ENCODE measurements at places on chromosomes 4 and X. TPM values are rescaled to one million over a fixed set of nuclear protein-coding genes. Genes with fewer than 3 reads are reported as not detected.

GRCh38 chr4:94960708-94961107 lies 203.0 kb downstream of the BMPR1B start:
- DNase-seq, result no peak

GRCh38 chr4:76212851-76213414 lies 691 bp downstream of the SCARB2 start:
- DNase-seq, result no peak

GRCh38 chr4:76515975-76516843 lies 81.2 kb downstream of the SHROOM3 start:
- DNase-seq, result no peak

GRCh38 chr4:929096-929765 lies 2.9 kb downstream of the GAK start:
- DNase-seq, result no peak

DNA sequence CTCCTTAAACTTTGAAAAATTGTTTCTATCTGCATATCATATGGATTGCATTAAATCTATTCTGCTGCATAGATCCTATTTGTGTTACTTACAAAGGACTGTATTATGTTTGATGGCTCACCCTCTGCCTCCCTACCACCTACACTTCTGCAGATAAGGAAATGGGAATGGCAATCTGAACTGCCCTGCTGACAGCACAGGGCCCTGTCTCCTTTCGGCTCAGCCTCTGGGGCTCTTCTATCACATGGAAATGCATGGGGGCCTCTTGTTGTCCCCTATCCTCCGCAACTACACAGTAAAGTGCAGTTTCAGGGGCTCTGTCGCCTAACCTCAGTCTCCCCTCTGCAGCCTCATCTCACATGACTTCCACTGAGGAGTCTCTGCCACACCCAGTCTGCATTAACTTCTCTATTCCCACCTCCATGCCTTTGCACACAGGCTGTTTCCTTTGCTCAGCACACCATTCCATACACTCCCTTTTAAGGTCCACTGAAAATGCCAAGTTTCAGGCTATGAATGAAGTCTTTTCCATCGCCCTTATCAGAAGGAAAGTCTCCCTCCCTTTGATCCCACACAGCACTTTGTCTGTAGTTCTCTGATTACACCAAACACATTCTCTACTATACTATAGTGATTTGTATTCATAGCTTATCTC lies 12.5 kb downstream of the RELL1 start:
- no peak for DNase-seq

GRCh38 chr4:79982601-79983322 lies 90.3 kb downstream of the ANTXR2 start:
- DNase-seq, result no peak

- DNase-seq, result peak; percentile 29
Measured at GRCh38 chrX:102155806-102156179, at the start of gene BEX5. BEX5 (minus strand) TSS chrX:102155977; CDS start chrX:102154265, 1,712 bp downstream.

- DNase-seq, result no peak
Measured at GRCh38 chrX:22788221-22788620, 211.5 kb upstream of the DDX53 start.

The CT83 gene
- not detected for total RNA-seq

The JCHAIN gene
- total RNA-seq, result not detected

The SHOX gene
- total RNA-seq, result 0.16 TPM
